ENCODE measurements at places on chromosomes 7 and 10.

DNA sequence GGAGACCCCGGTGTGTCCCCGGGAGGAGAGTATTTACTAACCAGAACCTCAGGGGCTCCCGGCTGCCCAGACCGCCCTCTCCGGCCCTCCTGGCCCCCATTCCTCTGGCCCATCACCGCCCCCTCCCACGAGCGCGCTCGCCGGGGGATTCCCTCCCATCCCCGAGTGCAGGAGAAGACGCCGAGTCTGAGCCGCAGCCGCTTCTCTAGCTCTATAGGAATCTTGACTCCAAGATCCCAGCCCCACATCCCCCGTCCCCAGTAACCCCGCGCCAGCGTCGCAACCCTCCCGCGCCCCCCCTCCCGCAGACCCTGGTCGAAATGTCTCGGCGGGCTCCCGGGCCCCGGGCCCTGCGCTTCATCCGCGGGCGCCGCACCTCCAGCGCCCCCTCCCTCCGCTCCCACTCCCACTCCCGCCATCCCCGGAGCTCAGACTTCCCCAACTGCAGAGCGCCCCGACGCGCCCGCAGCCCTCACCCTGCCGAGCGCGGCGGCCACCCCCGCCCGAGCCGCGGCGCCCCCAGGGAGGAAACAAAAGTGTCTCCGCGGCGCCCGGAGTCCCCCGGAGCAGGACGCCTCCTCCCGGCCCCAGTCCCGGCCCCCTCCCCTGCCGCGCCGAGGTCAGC is 541 bp downstream of the ELMO1 start:
- DNase-seq: no peak

DNA sequence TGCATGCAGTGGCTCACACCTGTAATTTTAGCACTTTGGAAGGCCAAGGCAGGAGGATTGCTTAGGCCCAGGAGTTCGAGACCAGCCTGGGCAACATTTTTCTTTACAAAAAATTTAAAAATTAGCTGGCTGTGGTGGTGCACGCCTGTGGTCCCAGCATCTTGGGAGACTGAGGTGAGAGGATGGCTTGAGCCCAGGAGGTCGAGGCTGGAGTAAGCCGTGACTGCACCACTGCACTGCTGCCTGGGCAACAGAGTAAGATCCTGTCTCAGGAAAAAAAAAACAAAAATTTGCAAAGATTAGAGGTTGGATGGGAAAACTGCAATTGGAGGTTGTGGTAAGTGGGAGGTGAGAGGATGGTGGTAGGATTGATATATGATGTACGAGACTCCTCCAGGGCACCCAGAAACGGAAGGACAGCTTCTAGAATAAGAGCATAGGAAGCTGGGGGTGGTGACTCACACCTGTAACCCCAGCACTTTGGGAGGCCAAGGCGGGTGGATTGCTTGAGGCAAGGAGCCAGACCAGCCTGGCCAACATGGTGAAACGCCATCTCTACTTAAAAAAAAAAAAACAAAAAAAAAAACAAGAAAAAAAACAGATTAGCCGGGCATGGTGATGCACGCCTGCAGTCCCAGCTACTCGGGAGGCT is 19.1 kb upstream of the PARP12 start:
- no peak for DNase-seq

DNA sequence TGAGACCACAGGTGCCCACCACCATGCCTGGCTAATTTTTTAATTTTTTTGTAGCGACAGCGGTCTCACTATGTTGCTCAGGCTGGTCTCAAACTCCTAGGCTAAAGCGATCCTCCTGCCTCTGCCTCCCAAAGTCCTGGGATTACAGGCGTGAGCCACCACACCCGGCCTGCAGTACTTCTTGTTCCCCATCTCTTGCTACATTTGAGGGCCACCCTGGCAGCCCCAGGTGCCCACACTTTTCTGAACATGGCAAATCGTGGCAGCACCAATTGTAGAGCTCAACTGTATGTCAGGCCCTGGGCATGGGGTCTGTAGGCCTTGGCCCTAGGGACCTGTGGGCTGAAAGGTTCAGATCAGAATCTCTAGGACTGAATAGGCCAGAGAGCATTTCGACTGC is 25.1 kb upstream of the LIMK1 start:
- DNase-seq: no peak

- peak; percentile 43 for DNase-seq
Measured at GRCh38 chr7:47720141-47720906, 138.4 kb upstream of the TNS3 start.

DNA sequence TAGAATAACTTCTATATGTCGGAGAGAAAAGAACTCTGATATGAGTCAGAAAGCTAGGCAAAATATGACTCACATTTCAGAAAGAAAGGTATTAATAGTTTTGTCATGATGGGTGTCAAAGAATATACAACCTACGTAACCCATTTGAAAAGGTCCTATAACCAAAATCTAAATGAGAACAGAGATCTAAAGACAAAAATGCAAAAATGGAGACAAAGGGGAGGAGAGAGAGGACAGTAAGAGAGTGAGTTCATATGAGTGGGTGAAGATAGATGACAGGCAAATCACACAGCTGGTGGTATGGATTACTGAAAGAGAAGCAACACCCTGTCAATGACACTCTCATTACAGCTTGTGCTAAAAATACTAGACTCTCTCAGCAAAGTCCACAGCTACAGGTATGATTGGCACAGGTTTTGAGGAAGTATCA is 25.6 kb downstream of the ANKMY2 start:
- no peak for DNase-seq

DNA sequence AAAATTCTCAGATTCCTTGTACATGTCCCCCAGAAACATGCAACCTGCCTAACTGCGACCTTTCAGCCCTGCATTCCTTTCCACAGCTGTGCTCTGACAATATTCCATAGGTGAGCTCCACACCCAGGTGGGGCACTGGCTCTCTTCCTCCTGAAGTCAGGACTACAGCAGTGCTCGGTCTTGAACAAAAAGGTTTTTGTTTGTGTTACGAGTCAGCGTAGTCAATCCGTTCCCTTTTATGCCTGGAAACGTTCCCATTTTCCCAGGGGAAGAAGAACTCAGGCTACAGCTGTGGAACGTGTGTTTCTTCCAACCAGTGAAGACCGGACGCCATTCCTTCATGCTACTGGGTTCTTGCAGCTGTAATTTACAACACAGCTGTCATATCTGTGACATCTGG is 52.4 kb upstream of the PFKP start:
- DNase-seq: no peak

DNA sequence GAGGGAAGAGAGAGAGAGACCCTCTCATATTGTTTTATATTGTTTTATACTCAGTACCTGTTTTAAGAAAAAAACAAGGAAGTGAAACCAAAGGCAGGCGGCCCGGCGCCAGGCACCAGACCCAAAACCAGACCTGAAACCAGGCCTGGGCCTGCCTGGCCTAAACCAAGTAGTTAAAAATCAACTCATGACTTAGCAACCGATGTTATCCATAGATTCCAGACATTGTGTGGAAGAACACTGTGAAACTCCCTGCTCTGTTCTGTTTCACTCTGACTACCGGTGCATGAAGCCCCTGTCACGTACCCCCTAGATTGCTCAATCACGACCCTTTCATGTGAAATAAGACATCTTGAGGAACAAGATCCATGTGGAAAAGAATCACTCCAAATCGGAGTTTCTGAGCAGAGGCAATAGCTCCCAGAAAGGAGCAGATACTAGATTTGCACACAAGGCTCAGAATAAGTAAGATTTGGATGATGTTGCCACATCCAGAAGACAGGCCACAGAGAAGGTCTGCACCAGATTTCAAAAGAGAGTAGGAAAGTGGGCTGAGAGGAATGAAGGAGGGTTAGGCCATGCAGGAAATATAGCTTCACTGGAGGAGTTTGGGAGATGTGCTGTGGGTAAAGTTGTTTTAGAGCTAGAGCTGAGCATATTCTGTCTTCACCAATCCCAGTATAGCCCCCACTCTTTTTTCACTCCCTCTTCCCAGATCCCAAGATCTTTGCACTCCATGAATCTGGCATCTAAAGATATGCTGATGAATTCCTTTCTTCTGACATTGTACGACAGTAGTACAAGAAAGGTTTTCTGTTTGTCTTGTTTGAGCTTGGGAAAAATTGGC is 8.8 kb upstream of the ZNF248 start:
- no peak for DNase-seq

DNA sequence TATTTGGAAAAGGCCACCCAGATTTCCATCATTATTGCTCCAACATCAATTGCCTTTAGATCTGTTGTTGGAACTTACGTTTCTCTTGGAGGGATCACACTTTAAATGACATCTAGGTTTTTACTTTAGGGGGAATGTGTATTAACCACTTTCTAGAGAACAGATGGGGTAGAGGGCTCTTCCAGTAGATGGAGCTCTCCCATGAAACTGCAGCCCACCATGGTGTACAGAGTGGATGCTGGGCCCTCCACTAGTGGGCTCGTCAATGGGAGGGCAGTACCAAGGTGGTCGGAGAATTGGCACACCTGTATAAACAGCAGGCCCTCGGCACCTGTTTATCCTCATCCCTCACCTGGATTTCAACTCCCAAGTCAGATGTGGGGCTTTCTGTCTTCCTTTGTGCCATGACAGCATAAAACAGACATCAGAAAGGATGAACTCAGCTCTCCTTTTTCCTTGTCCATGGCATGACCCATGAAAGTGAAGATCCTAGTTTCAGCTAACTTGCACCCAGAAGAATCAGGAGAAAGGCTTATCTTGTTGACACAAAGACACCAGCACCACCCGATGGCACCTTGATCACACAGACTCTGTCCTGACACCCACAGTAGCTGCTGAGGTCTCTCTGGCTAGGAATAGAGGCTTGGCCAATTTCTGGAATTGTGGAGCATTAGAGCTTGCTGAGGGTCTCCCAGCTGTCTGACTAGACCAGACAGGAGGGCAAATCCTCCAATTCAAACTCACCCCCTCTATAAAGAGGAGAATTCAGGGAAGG is 150.5 kb downstream of the CYP26A1 start:
- DNase-seq: no peak

- no peak for DNase-seq
Measured at GRCh38 chr7:43406961-43407360, 175.9 kb upstream of the STK17A start.

DNA sequence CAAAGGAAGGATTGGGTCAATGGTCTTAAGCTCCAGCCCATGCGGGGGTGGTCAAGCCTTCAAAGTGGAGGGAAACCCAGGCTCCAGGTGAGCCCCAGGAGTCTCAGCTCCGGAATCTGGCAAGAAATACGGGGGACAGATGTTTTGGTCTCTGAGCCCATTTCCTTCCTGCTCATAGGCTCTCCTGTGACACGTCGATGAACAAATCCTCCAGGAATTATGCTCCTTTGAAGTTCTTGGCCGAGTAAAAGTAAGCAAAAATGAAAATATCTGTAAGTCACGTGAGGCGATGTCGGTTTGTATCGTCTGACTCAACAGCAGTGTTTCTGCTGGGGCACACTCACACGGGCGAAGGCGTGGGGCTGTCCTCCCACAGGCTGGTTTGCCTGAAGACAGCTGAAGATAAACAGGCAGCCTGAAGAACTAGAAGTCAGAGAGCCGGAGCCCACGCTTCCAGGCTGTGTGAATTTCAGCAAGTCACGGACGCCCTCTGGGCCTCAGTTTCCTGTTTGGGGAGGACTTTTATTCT is 52.6 kb upstream of the SMNDC1 start:
- peak; percentile 92 for DNase-seq

- no peak for DNase-seq
Measured at GRCh38 chr10:101011517-101012423, 12.2 kb downstream of the LZTS2 start.

- DNase-seq: no peak
Measured at GRCh38 chr7:69668339-69668870, 70.1 kb downstream of the AUTS2 start.

GRCh38 chr7:116327752-116328151 is 117.4 kb downstream of the TES start:
- DNase-seq: no peak

- DNase-seq: peak; percentile 61
Measured at GRCh38 chr7:14761510-14762296, 140.8 kb downstream of the DGKB start.

- no peak for DNase-seq
Measured at GRCh38 chr7:121280656-121281055, 48.1 kb upstream of the WNT16 start.

DNA sequence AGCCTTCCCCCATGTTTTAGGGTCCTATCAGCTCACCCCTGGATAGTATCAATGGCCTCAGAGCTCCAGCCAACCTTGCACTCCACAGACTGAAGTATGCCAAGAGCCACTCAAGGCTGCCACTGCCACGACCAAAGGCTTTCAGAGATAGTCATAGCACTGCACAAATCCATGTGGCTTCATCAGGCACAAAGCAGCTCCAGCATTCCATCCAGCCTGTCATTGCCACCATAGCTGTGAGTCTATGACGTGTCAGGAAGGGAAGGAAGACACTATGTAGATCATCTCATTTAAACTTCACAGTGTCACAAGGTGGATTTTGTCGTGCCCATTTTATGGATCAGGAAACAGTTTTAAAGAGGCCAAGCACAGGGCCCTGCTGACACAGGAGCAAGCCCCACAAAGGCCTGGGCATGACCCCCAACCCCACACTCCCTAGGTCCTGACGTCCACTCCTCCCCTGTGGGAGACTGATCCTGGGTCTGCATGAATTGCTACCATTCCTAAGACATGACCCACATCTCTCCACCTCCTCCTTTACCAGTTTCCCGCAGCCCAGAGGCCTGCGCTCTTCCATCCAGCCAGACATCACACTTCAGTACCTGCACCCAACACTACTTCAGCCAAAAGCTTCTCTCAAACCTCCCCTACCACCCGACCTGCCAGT is 119.4 kb downstream of the DIP2C start:
- DNase-seq: no peak

DNA sequence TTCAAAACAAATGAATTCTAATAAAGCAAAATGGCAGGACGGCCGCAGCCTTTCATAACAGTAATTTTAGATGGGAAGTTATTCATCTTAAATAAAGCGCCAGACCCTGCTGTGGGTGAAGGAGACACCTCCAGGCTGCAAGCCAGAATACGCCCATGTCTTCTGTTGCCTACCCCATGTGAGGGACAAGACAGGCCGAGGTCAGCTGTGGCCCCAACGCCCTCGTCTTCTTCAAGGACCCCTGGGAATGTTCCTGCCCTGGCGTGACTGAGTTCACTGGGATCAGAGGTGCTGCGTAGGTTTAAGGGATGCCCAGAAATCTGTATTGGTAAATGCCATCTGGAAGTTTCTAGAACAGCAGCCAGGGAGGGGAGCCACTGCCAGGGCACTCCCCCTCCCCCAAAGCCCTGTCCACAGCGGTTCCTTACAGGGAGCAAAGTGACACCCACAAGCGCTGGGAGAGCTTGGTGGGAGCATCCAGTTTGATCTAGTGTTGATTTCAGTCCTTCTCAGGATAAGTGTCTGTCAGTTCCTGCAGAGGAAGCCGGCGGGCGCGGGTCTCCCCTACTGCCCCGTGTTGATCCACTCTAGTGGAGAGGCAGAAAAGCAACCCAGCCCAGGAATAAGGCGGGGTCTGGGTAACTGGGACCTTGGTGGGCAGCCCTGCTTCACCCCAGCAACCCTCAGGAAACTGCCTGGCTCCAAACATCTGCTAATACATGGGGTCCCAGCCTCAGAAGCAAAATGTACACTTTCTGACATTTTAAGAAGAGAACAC is 20.6 kb downstream of the PAPOLB start:
- DNase-seq: no peak

- no peak for DNase-seq
Measured at GRCh38 chr10:70958396-70958795, 70.0 kb upstream of the PCBD1 start.
